Ovary (tissue), 10 donors: ENCODE measurements at places on chromosomes 11 and 22. TPM values are rescaled to one million over a fixed set of nuclear protein-coding genes. Genes with fewer than 3 reads are reported as not detected.
A peak's percentile ranks its signal among the peaks of the same experiment; 100 is the strongest.

FAM76B gene
- 19.6 TPM for total RNA-seq

SCGB1D2 gene
- 4.1 TPM for total RNA-seq

CALCA gene
- total RNA-seq, result not detected

GRCh38 chr11:10655227-10655626, 38.3 kb downstream of the IRAG1 start:
- no peaks in the 10 kb centered on the region for H3K36me3 ChIP-seq
- no peak overlapping the region for H3K4me3 ChIP-seq
- H3K27me3 ChIP-seq, result no peaks in the 10 kb centered on the region
- peaks cover 39% of the 10 kb centered on the region for H3K4me1 ChIP-seq

DNA sequence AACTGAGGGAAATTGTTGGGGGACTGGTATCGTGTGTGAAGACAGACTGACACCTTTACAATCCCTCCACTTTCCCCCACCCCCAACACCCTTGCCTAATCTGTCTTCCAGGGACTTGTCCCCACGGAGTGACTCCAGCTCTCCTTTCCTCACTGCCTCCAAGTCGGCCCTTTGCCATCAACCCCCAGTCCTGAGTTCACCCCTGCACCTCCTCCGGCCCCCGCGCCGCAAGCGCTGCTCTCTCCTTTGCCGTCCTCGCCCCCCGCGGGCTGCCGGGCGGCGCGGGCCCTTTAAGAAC, 183 bp upstream of the ABCG4 start:
- H3K4me1 ChIP-seq, result peaks cover 6% of the 10 kb centered on the region
- no peaks in the 10 kb centered on the region for H3K27me3 ChIP-seq
- no peak for DNase-seq
- peak overlapping the region; percentile 40 for H3K4me3 ChIP-seq
- H3K36me3 ChIP-seq, result no peaks in the 10 kb centered on the region

DNA sequence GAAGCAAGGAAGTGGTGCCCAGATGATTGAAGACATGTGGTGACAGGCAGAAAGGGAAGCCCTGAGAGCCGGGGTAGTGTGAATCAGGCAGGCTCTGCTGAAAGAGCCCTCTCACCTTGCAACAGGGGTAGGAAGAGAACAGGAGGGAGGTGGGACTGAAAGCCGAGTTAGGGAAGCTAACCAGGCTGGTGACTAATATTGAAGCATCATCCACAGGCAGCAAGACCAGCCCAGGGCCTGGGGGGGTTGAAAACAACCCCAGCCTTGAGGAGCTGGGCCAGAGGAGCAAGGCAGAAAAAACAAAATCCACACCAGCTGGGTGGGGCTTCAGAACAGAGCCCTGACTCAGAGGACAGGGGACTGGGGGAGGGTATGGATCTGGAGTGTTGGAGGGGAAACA, 35.0 kb upstream of the CRTAM start:
- no peak overlapping the region for H3K27ac ChIP-seq
- H3K36me3 ChIP-seq, result no peaks in the 10 kb centered on the region
- H3K27me3 ChIP-seq, result no peaks in the 10 kb centered on the region

DNA sequence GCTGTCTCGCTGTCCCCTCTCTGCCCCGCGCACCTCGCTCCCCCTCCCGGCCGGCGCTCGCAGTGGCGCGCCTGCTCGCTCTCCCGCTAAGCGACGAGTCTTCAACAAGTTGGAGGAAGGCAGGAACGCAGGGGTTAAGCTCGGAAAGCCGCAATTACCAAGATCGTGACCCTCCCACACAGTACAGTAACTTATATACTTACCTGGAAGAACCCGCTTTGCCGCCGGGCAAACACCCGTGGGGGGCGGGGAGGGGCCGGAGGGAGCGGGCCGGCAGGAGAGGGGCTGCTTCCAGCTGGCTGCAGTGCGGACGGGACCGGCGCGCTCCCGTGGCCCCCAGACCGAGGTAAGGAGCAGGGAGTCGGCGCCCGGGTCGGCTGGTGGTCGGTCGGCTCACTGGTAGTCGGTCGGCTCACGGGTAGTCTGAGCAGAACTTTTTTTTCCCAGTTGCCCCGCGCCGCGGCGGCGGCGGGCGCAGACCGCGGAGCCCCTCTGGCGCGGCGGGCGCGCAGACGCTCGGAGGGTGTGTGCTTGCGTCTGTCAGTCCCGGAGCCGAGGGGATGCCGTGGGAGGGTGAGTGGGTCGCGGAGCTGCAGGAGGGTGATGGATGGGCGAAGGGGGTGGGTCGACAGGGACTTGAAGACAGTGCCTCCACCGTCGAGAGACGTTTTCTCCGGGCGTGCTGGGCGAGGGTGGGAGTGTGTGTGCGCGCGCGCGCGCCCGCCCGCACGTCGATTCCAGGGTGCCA, 101.2 kb upstream of the HSD17B12 start:
- H3K27me3 ChIP-seq, result no peaks in the 10 kb centered on the region
- DNase-seq, result no peak
- H3K4me1 ChIP-seq, result peaks cover 13% of the 10 kb centered on the region
- peak overlapping the region; percentile 6 for H3K4me3 ChIP-seq
- H3K36me3 ChIP-seq, result no peaks in the 10 kb centered on the region

GRCh38 chr22:23149743-23150238, 4.5 kb downstream of the RAB36 start:
- no peak overlapping the region for H3K4me3 ChIP-seq
- DNase-seq, result no peak
- H3K27ac ChIP-seq, result no peak overlapping the region
- no peaks in the 10 kb centered on the region for H3K27me3 ChIP-seq
- H3K36me3 ChIP-seq, result no peaks in the 10 kb centered on the region

APOA1 gene
- total RNA-seq, result 19.0 TPM

DNA sequence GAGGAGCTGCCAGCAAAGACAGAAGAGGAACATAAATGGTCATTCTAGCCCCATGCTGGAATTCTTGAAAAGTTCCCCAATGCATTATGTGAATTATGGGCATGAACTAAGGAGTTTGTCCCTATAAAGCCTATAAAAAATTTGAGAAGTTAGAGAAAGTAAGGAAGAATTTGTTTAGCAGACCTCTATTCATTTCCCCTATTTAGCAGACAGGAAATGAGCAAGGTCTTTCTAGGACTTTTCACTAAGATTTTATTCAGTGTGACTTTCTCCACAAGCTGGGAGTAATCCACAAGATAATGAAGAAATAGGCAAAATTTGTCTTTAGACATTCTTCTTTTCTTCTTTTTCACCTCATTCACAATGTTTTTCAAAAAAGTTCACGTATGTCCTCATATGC, 20.0 kb downstream of the PRRG4 start:
- no peak for DNase-seq
- no peak overlapping the region for H3K4me3 ChIP-seq
- H3K27me3 ChIP-seq, result no peaks in the 10 kb centered on the region
- H3K4me1 ChIP-seq, result no peaks in the 10 kb centered on the region
- H3K27ac ChIP-seq, result no peak overlapping the region

- peak overlapping the region; percentile 58 for H3K27ac ChIP-seq
- no peak overlapping the region for H3K4me3 ChIP-seq
- H3K4me1 ChIP-seq, result peaks cover 47% of the 10 kb centered on the region
- H3K36me3 ChIP-seq, result no peaks in the 10 kb centered on the region
- DNase-seq, result peak; percentile 47
Observed at GRCh38 chr11:111729831-111730311, 36.3 kb downstream of the PPP2R1B start.

DNA sequence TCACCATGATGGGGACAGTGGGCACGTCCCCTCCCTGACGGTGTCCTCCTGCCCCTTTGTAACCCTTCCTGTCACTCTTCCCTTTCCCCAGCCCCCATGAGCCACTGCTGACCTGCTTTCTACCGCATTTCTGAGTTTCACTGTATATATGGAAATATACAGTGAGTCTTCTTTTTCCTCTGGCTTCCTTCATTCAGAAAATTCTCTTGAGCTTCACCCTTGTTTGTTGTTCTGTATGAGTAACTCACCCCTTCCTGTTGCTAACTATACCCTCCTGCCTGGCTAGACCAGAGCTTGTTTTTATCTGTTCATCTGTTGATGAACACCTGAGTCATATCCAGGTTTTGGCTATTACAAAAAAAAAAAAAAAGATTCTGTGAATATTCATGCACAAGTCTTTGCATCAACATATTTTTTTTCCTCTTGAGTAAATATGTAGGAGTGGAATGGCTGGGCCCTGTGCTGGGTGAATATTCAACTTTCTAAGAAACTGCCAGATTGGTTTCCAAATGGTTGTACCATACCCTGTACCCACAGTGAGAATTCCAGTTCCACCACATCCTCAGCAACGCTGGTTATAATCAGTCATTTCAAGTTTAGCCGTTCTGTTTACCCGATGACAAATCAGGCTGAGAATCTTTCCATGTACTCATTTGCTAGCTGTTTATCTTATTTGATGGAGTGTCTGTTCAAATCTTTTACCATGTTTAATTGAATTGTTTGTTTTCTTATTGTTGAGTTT, 62.0 kb downstream of the IGF2 start:
- no peaks in the 10 kb centered on the region for H3K4me1 ChIP-seq
- no peak overlapping the region for H3K27ac ChIP-seq

DNA sequence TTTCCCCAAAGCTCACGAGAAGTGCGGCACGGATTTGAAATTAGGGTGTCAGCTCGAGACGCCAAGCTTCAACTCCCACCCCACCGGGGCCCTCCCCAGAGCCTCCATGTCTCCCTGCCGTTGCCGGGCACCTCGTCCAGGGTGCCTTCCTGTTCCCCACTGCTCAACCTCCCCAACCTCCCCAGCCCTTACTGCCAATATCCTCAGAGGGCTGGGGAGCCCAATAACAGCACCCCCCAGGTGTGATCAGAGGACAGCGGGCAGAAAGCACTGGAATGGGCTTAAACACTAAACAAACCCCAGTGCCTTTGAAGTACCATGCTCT, 1336.4 kb downstream of the TBC1D22A start:
- no peaks in the 10 kb centered on the region for H3K4me1 ChIP-seq
- no peaks in the 10 kb centered on the region for H3K36me3 ChIP-seq
- no peak overlapping the region for H3K4me3 ChIP-seq
- H3K27ac ChIP-seq, result no peak overlapping the region
- no peak for DNase-seq
- H3K27me3 ChIP-seq, result no peaks in the 10 kb centered on the region

DNA sequence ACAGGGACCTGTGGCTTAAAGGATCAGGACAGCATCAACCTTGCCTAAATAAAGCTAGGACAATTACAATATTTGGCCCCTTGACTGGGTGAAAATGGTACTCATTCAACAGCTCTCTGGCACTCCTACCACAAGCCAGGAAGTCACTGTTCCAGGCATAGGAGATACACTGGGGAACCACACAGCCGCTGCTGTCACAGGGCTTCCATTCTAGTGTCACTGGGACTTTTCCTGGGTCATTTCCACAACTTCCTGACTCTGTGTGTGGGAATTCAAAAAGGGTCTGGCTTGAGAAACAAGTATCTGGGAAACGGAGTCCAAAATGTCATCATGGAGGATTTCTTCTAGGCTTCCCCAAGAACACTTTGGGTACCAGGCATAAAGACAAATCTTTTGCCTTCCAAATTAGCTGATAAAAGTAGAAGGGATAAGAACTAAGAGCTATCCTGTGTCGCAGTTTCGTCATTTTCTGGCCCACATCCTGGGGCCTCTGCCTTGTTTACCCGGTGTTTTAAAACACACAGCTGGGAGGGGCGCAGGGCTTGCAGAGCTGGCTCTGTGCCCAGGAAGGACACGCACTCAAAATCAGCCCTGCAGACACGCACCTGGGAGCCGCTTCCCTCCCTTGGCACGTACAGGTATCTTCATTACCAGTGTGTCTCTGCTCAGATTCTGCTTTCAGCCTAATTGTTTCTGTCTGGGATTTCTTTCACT, 38.0 kb downstream of the TMEM45B start:
- no peak overlapping the region for H3K4me3 ChIP-seq
- H3K36me3 ChIP-seq, result no peaks in the 10 kb centered on the region
- H3K27ac ChIP-seq, result no peak overlapping the region

DNA sequence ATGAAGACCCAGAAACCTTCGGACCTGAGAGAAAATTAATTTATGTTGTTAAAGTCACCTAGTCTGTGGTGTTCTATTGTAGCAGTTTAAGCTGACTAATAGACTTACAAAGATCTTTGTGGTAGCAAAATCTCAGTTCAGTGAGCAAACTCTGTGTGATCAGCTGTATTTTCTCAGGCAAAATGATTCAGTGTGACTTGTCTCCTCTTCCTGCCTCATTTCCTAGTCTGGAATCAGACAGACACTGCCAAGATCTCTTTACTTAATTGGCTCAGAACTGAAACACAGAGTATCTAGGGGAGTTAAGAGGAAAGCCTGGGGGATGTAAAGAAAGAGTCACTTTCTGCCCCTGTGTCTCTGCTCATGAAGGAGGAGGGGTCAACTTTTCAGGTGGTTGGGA, 564.7 kb downstream of the KCNA4 start:
- no peak for DNase-seq
- H3K4me3 ChIP-seq, result no peak overlapping the region
- no peaks in the 10 kb centered on the region for H3K27me3 ChIP-seq
- no peak overlapping the region for H3K27ac ChIP-seq
- H3K36me3 ChIP-seq, result no peaks in the 10 kb centered on the region

- no peak overlapping the region for H3K27ac ChIP-seq
- no peak overlapping the region for H3K4me3 ChIP-seq
- DNase-seq, result no peak
- H3K4me1 ChIP-seq, result no peaks in the 10 kb centered on the region
Observed at GRCh38 chr11:11498195-11498594, 123.6 kb downstream of the GALNT18 start.

XKR3 gene
- total RNA-seq, result not detected

OR4D5 gene
- total RNA-seq, result not detected

SMIM38 gene
- total RNA-seq, result 1.8 TPM

- H3K27me3 ChIP-seq, result no peaks in the 10 kb centered on the region
- no peaks in the 10 kb centered on the region for H3K4me1 ChIP-seq
- no peak overlapping the region for H3K4me3 ChIP-seq
Observed at GRCh38 chr11:70843906-70844305, 408.5 kb downstream of the SHANK2 start.

- H3K4me3 ChIP-seq, result no peak overlapping the region
- H3K27me3 ChIP-seq, result no peaks in the 10 kb centered on the region
Observed at GRCh38 chr11:66851239-66851596, 5.6 kb upstream of the LRFN4 start.

- H3K27ac ChIP-seq, result no peak overlapping the region
- no peaks in the 10 kb centered on the region for H3K4me1 ChIP-seq
- no peak overlapping the region for H3K4me3 ChIP-seq
- H3K27me3 ChIP-seq, result no peaks in the 10 kb centered on the region
Observed at GRCh38 chr22:49550141-49550430, 277.6 kb downstream of the BRD1 start.

GRCh38 chr11:120134106-120134930, 3.6 kb downstream of the TRIM29 start:
- DNase-seq, result no peak
- no peaks in the 10 kb centered on the region for H3K27me3 ChIP-seq
- H3K27ac ChIP-seq, result no peak overlapping the region

DNA sequence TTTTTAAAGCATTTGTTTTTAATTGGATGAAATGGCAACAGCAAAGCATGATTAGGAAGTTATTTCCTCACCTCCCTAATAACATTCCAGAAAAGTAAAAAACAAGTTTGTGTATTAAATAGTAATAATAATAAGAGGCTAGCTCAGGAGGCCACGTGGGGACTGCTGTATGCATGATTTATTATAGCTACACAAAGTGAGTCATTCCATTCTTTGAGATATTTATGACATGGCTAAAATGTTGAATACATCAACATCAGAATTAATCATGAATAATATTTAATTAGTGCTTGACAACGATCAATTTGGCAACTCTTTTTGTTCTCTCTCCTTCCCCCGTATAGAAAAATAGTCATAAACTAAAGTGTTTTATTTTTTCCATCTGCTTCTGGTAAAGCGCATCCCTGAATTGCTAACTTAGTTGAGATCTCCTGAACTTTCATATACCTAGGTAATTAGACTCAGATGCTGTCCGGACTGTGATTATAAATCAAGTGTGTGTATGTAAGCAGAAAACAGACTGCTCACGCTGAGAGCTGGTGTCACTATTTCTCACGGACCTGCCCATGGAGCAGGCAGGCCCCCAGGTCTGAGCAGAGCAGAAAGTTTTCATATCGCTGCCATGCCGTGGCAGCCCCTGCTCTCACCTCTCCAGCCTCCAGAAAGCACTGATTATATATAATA, 125.7 kb downstream of the WT1 start:
- no peak overlapping the region for H3K27ac ChIP-seq
- H3K4me1 ChIP-seq, result peaks cover 3% of the 10 kb centered on the region
- H3K27me3 ChIP-seq, result no peaks in the 10 kb centered on the region
- H3K4me3 ChIP-seq, result no peak overlapping the region
- DNase-seq, result no peak
